Cortex of kidney (tissue), 1 donor: ENCODE measurements at places on chromosomes 16 and 17.

GRCh38 chr16:76204249-76204648 lies 73.0 kb upstream of the CNTNAP4 start:
- no peak for DNase-seq

GRCh38 chr16:47976636-47977210 lies 179.1 kb downstream of the ABCC12 start:
- DNase-seq, result no peak

GRCh38 chr17:48051706-48052486 lies 3.7 kb downstream of the NFE2L1 start:
- DNase-seq, result no peak

DNA sequence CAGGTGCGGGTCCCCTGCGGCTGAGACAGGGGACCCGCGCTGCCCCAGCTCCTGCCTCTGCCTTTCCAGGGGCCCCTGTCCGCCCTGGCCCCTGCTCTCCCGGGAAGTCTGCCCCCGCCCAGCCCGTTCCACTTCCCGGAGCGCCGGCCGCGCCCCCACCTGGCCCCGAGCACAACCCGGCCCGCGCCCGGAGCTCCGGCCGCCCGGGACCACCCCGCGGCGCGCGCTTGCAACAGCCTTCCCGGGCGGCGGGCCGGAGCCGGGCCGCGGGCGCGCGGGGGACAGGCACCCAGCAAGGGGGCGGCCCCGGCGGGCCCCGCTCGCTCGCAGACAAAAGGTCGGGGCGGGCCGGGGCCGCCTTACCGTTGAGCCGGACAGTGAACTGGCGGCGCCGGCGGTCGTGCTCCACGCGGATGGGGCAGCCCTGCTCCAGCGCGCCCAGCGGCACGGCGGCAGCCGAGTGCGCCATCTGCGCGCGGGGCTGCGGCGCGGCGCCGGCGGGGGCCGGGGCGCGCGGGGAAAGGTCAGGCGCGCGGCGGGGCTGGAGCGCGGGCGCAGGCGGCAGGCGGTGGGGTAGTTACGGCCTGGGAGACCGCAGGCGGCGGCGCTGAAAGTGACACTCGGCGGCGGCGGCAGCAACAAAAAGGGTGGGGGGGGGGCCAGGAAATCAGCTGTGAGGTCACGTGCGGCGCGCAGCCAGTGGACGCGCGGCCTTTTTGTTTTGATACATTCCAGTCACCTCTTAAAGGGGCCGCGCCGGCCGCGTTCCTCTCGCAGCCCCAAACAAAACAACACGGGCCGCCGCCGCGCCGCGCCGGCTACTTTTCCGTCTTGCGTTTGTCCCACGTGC lies at the start of gene NATD1:
TSS of gene NATD1 (minus strand) at position 615 of the 850 bp plus-strand sequence. CDS start at position 469, 146 bp downstream.
- no peak for DNase-seq

GRCh38 chr17:36600936-36601302 lies 464 bp upstream of the MRM1 start:
- no peak for DNase-seq

- DNase-seq, result no peak
Observed at GRCh38 chr16:66357523-66357928, 9.0 kb upstream of the CDH5 start.

GRCh38 chr16:86379505-86379846 lies 130.9 kb upstream of the FOXF1 start:
- DNase-seq, result no peak

DNA sequence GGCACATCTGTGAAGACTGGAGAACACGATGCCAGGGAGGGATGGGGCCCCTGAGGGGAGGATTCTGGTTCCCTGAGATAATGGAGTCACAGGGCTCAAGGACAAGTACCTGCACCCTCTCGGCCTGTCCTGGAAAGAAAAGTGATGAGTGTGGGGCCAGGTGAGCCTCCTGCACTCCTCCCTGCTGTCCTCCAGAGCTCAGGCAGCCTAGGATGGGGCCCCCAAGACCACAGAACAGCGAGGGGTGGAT lies 101.3 kb upstream of the TNRC6C start:
- no peak for DNase-seq

GRCh38 chr16:11316331-11317015 lies 28.8 kb upstream of the RMI2 start:
- DNase-seq, result no peak

DNA sequence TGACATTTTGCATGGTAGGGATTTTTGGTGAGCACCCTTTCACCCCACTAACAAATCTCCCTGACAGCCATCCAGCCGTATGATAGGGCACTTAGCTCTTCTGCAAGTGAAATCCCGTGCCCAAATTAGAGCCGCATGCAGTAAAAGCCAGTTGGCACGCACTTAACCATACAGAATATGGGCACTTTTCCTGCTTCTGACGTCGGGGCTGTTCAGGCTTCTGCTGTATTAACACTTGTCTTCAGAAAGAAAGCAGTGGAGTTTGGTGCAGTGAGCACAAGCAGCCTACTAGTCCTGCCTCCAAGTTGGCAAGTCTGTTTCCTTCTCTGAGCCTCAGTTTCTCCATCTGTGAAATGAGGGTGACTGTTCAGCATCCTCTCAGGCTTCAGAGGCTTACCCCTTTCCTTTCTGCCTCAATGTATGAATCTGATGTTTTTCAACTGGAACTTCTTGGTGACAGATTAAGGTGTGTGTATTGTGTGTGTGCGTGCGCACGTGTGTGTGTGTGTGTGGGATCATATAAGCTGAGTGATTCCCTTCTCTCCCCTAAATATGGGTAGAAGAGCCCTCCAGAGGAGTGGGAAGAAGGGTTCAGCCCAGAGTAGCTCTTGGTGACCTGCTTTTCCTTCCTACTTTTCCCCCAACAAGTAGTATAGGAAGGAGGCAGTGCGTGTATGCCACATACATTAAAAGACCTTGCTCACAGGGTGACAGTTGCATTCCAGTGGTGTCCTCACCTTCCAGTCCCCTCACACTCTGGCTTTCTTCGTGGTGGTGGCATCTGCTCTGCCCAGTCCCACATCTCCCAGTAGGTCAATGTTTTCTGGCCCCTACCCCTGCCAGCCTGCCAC lies 19.0 kb downstream of the IGF2BP1 start:
- no peak for DNase-seq

- DNase-seq, result no peak
Observed at GRCh38 chr16:26710450-26710849, 356.3 kb upstream of the C16orf82 start.

DNA sequence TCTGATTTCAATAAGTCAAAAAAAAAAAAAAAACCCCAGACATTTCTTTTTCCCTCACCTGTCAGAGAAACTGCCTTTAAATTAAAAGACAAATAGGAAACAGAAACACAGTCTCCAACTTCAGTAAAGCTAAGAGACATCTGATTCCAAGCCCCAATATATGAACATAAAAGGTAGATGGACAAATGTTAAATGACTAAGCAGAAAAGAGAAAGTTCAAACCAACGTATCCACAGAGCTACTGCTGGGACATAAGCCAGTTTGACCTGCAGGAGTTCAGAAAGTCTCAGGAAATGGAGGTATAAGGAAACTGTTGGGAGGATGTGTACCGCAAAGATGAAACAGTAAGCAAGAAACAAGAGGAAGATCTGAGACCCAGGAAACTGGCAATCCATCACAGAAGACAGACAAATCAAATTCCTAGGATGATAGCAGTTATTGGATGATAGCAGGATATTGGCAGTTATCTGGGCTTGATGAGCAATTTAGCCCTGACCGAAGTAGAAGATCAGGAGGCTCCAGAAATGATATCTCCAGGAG lies 135.0 kb downstream of the BRIP1 start:
- DNase-seq, result no peak

DNA sequence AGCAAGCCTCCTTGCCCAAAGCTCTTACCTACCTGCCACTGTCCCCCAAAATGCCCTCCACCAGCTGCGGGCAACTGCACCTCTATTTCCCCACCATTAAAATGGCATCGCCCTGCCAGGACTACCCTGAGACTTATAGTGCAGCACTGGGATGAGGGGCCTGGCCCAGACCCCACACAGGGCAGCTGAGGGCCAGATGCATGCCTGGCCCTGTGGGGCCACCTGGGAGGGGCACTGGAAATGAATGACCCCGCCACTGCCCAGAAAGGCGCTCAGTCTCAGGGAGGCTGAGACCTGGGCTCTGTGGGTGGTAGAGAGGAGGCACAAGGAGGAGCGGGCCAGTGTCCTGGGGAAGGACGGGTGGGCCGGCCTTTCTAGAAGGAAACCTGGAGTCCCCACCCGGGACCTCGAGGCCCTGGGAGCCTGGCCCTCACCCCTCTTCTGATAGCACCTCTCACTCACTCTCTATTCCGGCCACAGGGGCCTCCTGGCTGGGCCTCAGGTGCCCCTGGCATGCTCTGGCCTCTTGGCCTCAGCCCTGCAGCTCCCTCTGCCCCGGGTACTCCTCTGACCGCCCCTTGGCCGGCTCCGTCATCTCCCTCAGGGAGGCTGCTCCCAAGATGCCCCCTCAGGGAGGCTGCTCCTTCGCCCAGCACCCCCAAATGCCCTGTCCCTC lies 26.9 kb downstream of the KATNB1 start:
- no peak for DNase-seq

- DNase-seq, result no peak
Observed at GRCh38 chr17:63138713-63139112, 172.7 kb downstream of the TANC2 start.

- DNase-seq, result no peak
Observed at GRCh38 chr17:42281571-42282096, 5.4 kb upstream of the STAT5B start.

GRCh38 chr17:73286863-73287296 lies 24.9 kb downstream of the CDC42EP4 start:
- DNase-seq, result no peak

- no peak for DNase-seq
Observed at GRCh38 chr16:47375423-47375822, 85.4 kb downstream of the ITFG1 start.

DNA sequence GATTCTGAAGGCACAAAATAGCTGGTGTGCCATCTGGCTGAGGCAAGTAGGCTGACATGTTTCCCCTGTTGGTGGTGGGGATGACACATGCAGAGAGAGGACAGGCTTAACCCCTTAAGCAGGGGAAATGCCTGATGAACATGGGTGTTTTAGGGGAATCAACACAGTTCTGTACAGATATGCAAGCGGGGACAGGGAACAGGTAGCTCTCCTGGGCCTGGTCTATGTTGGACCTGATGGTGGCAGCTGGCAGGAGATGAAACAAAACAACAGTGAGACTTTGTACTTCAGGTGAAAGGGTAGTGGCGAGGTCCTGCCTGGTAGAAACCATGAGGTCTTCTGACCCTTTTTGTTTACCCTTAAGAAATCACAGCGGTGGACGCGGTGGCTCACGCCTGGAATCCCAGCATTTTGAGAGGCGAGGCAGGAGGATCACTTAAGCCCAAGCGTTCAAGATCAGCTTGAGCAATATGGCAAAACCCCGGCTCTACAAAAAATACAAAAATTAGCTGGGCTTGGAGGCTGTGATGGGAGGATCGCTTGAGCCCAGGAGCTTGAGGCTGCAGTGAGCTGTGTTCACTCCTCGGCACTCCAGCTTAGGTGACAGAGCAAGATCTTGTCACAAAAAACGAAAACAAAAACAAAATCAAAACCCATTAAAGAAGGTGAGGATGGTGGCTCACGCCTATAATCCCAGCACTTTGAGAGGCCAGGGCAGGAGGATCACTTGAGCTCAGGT lies 10.5 kb downstream of the OR1F1 start:
- no peak for DNase-seq

GRCh38 chr16:88618182-88618955 lies 20.0 kb upstream of the IL17C start:
- DNase-seq, result no peak

DNA sequence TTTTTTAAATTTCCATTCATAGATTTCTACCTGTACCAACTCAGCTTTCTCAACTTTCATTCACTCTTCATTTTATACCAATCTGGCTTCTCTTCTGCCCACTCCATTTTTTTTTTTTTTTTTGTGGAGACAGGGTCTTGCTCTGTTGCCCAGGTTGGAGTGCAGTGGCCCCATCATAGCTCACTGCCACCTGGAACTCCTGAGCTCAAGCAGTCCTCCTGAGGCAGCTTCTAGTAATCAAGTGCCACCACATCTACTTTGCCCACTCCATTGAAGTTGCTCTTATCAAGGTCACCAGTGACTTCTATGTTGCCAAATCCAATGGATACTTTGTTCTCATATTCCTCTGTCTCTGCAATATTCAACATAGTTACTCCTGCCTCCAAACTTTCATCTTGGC lies 1.7 kb downstream of the SUPT6H start:
- no peak for DNase-seq

GRCh38 chr16:12625068-12625467 lies 178.6 kb downstream of the CPPED1 start:
- DNase-seq, result no peak

GRCh38 chr17:66375121-66375520 lies 72.7 kb downstream of the PRKCA start:
- no peak for DNase-seq

DNA sequence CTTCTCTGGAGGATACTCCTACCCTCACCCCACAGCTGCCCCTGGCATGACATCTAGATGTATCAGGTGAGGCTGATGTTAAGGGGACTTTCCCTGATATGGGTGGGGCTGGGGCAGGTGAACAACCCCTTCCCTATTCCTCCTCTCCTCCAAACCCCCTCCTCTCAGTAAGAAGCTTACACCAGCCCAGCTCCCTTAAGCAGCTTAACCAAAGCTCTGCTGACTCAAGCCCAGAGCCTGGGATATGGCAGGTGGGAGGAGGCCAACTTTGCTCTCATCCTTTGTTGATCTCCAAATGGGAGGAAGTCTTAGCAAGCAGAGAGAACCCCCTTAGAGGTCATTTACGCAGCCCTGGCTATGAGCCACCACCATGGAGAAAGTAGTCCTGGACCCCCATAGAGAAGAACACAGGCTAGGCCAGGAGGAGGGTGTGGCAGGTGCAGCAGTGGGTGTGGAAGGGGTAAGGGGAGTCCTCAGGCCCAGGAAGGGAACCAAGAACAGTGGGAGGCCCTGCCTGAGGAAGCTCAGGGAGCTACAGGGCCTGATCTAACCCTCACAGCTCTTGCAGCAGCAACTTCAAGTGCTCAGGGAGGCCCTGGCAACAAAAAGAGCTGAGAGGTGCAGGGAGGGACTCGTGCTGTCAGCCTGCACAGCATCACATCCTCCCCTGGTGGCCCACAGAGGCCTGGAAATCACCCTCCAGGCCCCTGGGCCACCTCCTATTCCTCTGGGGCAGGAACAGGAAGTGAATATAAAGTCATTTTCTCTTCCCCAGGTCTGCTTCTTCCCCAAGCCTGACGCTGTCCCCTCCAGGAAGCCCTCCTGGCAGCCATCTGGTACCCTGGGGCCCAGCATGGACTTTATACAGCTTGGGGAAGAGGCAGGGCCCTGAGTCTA lies 2.9 kb downstream of the UNC119 start:
- DNase-seq, result no peak

- DNase-seq, result no peak
Observed at GRCh38 chr17:76925441-76925891, 57.3 kb downstream of the MGAT5B start.

GRCh38 chr16:27600381-27600780 lies 50.4 kb downstream of the KATNIP start:
- DNase-seq, result no peak

GRCh38 chr17:33968350-33969044 lies 286.6 kb upstream of the CCL2 start:
- DNase-seq, result no peak
